Activated gamma-delta T cell treated with anti-CD3 and anti-CD28 coated beads, Interleukin-2, amount 50 U/mL, for 16 hours (primary cell): ENCODE measurements at places on chromosomes 3 and 15.

- no peak for DNase-seq
Measured at GRCh38 chr3:188403404-188403803, 249.4 kb downstream of the LPP start.

GRCh38 chr15:39095218-39095879, 485.5 kb upstream of the THBS1 start:
- no peak for DNase-seq

GRCh38 chr15:38085114-38085513, 150.7 kb downstream of the TMCO5A start:
- DNase-seq, result no peak

DNA sequence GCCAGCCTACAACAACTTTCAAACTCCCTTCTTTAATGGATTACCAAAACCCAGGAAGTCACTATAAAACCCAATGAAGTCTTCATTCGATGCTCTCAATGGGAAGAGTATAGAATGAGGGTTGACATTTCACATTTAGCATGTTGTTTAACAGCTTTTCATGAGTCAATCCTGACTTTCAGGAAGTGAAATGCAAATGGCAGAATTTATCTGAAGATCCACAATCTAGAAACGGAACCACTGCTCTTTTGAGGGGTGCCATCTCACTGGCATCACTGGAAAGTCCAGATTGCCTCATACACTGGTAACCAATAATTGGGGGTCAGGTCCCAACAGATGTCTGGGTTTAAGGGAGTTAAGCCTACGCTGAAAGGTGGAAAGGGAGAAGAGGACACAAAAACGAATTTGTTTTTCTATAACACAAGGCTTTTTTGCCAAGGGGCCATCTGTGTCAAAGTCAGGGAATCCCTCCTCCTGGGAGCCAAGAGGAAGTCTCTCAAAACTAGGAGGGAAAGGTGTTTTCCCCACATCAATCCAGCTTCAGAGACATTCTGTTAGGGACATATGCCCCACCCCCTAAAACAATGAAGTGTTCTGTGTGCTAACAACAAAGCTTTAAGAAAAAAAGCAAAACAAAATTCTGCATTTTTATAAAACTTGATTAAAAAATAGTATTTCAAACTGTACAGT, 12.0 kb upstream of the ATP1B3 start:
- DNase-seq, result no peak

DNA sequence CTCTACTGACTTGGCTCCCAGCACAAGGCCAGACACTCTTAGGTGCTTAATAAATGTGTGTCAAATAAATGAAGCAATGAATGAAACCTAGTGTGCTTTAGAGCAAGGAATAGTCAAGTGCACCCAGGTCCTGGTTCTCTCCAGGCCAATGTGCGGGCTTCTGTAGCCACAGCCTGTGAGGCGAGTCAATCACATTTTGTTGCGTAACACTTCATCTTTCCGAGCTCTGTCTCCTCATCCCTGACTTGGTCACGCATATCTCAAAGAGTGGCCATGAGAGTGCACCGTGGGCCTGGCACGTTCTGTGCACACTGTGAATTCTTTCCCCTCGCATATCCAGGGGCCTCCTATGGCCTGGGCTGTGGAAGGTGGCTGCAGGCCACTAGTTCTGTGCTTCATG, 11.4 kb upstream of the SH3GL3 start:
- DNase-seq, result no peak

DNA sequence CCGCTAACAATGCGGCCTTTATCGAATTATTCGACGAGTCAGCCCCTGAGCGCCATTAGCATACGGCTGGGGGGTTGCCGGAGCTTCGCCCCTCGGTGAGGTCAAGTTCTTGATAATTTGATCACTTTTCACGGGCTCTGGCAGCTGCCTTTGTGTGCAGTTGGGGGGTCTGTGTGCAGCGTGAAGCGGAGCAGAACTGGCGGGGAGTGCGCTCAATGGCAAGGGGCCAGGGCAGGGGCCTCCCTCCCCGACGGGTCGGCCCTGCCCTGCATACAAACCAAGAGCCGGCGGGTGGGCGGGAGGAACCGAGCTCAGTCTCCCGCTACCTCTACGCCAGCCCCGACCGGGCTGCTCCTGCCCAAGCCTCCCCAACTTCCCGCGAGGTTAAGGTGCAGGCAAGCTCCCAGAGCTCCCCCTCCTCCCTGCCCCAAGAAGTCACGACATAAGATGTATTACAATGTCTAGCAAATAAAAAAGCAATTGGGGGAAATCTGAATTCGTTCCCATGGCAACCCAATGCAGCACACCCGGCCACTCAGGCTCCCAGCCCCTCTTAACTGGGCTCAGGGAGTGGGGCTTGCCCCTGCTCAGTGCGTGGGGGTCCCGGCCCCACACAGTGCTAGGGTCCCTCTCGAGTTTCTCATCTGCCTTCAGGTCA, 34.1 kb upstream of the POLG start:
- no peak for DNase-seq

DNA sequence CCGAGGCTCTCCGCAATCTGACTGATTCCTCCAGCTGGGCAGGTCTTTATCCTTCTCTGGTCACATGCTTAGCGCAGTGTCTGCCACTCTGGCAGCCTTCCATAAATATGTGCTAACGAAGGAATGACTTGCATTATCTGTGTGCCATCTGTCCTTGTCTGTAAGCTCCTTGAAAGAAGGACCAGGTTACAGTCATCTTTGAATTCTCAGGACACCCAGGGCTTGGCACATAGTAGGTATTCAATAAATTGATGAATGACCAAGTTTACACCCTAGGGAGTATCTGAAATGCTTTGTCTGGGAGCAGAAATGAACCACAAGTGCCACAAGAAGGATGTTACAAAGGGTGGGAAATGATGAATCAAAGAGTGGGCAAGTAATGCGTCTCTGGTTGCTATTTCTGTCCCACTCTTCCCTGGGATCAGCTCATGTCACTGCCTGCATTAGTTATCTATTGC, 16.5 kb upstream of the FAM3D start:
- DNase-seq, result no peak

GRCh38 chr3:10867384-10867783, 51.4 kb downstream of the SLC6A11 start:
- DNase-seq, result no peak

GRCh38 chr3:3538451-3538850, 260.8 kb upstream of the LRRN1 start:
- no peak for DNase-seq

DNA sequence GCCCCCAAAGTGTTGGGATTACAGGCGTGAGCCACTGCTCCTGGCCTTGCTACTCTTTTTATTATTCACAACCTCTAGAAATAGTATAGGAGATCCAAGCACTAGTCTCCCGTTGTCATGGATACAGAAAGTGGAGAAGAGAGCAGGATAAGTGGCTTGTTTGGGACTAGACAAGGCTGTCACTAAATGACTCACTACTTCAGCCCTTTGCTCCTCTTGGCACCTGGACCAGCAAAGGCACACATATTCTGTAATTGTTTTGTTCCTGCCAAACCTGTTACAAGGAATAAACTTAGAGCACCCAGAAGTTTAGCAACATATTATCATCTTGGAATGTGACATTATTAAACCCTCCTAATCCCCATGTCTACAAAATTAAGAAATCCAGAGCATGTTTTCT, 427.2 kb upstream of the THBS1 start:
- DNase-seq, result no peak
